ELR (cell line): ENCODE measurements at places on chromosomes 6 and 20.

- DNase-seq = no peak
Measured at GRCh38 chr6:45998524-45998923, 17.1 kb downstream of the CLIC5 start.

DNA sequence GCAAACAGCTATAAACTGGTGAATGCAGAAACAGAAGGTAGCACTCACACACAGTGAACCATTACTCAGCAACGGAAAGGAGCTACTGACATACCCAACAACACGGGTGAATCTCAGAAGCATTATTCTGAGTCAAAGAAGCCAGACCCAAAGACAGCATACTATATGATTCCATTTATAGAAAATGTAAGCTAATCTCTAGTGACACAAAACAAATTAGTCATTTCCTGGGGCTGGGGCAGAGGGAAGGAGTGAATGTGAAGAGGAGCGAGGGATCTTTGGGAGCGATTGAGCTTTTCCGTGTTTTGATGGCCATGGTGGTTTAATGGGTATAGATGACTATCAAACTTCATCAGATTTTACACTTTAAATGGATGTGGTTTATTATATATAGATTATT lies 614.6 kb downstream of the DHX35 start:
- DNase-seq = no peak

- peak; percentile 71 for DNase-seq
Measured at GRCh38 chr6:36594816-36595643, 868 bp downstream of the SRSF3 start.

- DNase-seq = no peak
Measured at GRCh38 chr20:42598581-42598980, 591.1 kb downstream of the PTPRT start.

GRCh38 chr6:4953440-4953839 lies 50.4 kb downstream of the RPP40 start:
- no peak for DNase-seq

GRCh38 chr6:16950302-16950701 lies 151.5 kb upstream of the STMND1 start:
- DNase-seq = no peak

- peak; percentile 28 for DNase-seq
Measured at GRCh38 chr6:136723780-136724179, 68.5 kb downstream of the MAP3K5 start.

DNA sequence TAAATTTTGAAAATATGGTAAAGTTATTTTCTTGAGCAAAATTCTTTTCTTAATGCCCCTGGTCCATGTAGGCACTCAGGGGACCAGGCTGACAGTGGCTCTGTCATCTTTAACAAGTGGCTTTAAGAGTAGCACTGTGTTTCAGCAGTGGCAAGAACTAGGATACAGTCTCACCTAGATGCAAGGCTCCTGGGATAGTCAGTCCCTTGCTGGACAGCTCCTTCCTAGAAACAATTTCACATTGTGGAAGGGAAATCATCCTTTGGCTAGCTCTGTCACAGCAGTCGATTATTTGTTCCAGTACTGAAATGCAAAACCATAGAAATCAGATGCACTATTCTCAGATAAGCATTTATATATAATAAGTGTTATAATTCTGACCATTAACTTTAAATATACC lies 175.4 kb upstream of the KCNQ5 start:
- DNase-seq = peak; percentile 12

- no peak for DNase-seq
Measured at GRCh38 chr6:80105972-80106417, 476 bp upstream of the BCKDHB start.

GRCh38 chr20:36784900-36785299 lies 11.3 kb upstream of the DSN1 start:
- DNase-seq = no peak

GRCh38 chr20:49616154-49617007 lies 48.4 kb upstream of the PTGIS start:
- DNase-seq = no peak

GRCh38 chr6:786946-787763 lies 94.2 kb upstream of the EXOC2 start:
- DNase-seq = peak; percentile 33

DNA sequence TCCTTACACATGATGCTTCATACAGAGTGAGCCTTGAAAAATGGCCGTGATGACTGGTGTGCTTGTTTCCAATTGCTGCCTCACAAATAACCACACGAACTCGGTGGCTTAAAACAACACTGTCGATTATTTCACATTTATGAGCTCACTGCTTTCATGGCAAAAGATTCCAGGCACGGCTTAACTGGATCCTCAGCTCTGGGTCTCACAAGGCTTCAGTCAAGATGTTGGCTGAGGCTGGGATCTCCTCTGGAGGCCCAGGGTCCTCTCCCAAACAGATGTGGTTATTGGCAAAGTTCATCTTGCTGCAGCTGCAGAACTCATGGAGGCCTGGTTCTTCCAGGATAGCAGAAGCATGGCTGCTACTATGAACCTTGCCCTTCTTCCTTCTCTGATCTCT lies 144.6 kb downstream of the TFAP2C start:
- no peak for DNase-seq

GRCh38 chr6:169638388-169638787 lies 63.4 kb downstream of the WDR27 start:
- no peak for DNase-seq

DNA sequence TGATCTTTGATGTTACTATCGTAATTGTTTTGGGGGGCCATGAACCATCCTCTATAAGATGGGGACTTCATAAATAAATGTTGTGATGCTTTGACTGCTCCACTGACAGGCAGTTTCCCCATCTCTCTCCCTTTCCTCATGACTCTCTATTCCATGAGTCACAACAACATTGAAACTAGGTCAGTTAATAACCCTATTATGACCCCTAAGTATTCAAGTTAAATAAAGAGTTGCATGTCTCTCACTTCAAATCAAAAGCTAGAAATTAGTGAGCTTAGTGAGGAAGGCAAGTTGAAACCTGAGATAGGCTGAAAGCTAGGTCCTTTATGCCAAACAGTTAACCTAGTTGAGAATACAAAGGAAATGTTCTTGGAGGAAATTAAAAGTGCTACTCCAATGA lies 491.0 kb downstream of the HAO1 start:
- peak; percentile 10 for DNase-seq

DNA sequence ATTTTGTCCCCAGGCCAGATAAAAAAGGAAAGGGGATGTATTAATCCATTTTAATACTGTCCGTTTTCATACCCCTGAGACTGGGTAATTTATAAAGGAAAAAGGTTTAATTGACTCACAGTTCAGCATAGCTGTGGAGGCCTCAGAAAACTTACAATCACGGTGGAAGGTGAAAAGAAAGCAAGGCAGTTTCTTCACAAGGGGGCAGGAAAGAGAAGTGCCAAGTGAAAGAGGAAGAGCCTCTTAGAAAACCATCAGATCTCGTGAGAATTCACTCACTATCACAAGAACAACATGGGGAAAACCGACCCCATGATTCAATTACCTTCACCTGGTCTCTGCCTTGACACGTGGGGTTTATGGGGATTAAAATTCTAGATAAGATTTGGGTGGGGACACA lies 152.5 kb downstream of the IBTK start:
- DNase-seq = no peak

DNA sequence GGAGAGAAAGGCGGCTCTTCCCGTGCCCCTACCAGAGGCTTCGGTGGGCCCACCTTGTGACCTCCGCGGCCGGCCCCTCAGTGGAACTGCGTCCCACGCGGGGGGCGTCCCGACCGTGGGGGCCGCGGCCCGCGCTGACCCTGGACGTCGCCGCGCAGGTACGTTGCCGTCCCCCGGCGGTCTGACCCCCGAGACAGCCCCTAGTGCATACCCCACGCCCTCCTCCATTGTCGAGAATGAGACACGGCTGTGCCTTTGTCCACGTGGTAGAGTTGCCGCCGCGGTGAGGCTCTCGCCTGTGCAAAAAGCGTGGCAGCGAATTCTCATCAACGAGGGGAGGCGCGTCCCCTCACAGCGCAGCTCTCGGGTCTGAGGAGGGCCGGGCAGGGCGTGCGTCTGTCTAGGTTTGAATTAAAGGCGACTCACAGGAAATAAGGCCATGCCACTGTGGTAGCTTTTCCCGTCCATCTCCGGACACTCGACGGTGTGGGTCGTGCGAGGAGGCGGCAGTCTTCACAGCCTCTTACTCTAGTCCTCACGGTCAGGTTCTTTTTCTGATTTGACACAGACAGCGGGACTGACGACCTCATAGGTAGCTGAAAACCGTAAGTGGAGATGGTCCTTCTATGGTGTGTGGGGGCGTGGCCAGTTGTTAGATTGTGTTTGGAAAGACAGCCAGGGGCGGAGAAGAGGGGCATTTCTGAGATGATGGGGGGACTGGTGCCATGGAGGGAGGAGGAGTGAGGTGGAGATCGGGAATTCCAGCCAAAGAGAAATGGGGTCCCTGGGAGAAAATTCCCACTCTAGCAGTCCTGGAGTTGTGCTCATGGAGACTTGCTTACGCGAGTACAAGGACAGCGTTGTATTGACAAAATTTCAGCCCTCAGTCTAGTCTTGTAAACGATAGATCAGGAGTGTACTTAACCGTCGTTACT lies 580 bp downstream of the NXT1 start:
- peak; percentile 59 for DNase-seq

DNA sequence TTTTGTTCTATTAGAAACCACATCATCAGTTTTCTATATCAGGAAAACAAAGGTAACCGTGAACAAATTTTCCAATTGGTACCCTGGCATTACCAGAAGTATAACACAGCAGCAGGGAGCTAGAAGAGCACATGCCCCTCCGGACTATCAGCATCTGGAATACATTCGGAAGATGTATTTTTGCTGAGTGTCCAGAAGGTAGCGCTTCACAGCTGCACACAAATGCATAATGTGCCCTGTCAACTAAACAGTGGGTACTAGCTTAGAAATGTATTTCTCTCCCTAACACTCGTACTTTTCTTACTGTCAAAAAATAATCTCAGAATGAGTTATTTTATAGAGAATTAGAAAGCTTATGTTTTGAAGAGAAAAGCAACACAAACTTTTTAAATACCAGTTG lies 77.6 kb downstream of the HUS1B start:
- peak; percentile 44 for DNase-seq

DNA sequence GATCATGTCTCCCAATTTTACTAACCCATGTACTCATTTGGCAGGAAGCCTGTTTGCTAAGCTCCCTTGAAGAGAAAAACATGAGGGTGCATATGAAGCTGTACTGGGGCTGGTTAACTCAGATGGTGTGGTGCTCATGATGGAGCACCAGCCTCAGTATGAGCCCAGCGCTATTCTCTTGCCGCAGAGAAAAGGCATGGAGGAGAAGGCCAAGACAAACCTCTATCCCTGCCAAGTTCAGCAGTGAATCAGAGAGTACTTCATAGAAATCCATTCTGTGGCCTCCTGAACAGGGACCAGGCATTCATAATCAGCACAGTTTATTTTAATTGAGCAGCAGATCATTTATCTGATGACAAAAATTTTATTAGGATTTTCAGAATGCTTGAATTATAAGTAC lies 398.1 kb downstream of the LMBRD1 start:
- no peak for DNase-seq

DNA sequence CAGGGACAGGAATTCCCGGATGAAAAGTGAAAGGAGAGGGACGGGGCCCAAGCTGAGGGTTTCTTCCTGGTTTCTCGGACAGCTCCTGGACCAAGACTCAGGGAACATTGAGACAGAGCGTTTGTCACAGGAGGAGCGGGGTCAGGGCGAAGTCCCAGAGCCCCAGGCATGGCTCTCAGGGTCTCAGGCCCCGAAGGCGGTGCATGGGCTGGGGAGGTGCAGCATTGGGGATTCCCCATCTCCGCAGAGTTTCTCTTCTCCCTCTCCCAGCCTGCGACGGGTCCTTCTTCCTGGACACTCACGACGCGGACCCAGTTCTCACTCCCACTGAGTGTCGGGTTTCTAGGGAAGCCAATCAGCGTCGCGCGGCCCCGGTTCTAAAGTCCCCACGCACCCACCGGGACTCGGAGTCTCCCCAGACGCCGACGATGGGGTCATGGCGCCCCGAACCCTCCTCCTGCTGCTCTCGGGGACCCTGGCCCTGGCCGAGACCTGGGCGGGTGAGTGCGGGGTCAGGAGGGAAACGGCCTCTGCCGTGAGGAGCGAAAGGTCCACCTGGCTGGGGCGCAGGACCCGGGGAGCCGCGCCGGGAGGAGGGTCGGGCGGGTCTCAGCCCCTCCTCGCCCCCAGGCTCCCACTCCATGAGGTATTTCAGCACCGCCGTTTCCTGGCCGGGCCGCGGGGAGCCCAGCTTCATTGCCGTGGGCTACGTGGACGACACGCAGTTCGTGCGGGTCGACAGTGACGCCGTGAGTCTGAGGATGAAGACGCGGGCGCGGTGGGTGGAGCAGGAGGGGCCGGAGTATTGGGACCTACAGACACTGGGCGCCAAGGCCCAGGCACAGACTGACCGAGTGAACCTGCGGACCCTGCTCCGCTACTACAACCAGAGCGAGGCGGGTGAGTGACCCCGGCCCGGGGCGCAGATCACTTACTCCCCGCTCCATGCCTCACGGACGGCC lies 54.6 kb upstream of the POLR1H start:
- no peak for DNase-seq

DNA sequence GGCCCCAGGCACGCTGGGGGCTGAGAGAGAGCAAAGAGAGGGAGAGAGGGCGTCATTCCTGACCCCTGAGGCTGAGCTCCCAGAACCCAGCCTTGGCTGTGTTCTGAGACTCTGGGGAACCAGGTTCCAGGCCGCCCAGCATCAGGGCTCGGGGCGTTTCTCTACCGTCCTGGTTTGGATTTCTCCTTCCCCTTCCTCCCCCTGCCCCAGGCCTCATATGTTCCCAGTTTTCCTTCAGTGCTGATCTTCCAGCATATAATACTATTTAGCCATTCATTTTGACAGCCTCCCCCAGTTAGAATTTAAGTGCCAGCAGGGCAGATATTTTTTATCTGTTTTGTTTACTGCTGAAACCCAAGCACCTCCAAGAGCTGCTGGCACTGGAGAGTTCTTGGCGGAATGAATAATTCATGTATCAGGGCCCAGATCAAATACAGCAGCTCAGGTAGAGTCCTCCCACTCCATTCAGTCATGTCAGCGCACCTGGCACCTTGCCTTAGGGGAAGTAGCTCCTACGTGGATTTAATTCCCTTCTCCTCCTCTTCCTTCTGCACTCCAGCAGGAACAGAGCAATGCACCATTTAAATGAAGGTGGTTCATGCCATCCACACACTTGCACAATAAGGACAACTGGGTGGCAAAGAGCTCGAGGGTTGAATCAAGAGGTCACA lies 23.4 kb upstream of the FRMD1 start:
- no peak for DNase-seq

DNA sequence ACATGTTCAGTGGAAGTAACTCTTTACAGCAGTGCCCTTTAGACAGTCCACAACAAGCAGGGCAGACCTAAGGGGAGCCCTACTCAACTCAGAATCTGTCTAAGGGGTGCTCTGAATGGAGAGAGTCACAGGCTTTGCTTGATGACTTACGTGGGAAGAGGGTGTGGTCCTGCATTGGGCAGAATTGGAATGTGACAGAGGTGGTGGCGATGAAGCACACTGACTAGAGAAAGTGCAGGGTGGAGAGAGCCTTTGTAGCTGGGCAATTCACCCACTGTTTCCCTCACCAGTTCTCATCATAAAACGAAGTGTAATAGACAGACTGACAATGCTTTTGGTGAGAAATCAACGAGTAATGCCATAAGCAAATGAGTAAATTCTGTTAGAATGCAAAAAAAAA lies 11.2 kb downstream of the TP53INP2 start:
- DNase-seq = peak; percentile 67

- DNase-seq = peak; percentile 21
Measured at GRCh38 chr20:45470262-45470931, 844 bp downstream of the WFDC2 start.
